ENCODE measurements at places on chromosomes 4 and X. TPM values are rescaled to one million over a fixed set of nuclear protein-coding genes. Genes with fewer than 3 reads are reported as not detected.

CLGN gene
- not detected for total RNA-seq

FABP2 gene
- not detected for total RNA-seq

PLK4 gene
- 31.2 TPM for total RNA-seq

NOX1 gene
- not detected for total RNA-seq

ZFP92 gene
- total RNA-seq = not detected

DUSP21 gene
- not detected for total RNA-seq

PTTG2 gene
- not detected for total RNA-seq
